ENCODE measurements at places on chromosomes 5 and 9.

- no peak for DNase-seq
Observed at GRCh38 chr5:151903243-151903653, 21.4 kb downstream of the GLRA1 start.

GRCh38 chr9:125681086-125681622 lies 25.9 kb downstream of the MAPKAP1 start:
- no peak for DNase-seq

- DNase-seq: no peak
Observed at GRCh38 chr5:176716320-176716719, 69.0 kb downstream of the TSPAN17 start.

- no peak for DNase-seq
Observed at GRCh38 chr5:156753846-156754245, 96.2 kb upstream of the PPP1R2B start.

DNA sequence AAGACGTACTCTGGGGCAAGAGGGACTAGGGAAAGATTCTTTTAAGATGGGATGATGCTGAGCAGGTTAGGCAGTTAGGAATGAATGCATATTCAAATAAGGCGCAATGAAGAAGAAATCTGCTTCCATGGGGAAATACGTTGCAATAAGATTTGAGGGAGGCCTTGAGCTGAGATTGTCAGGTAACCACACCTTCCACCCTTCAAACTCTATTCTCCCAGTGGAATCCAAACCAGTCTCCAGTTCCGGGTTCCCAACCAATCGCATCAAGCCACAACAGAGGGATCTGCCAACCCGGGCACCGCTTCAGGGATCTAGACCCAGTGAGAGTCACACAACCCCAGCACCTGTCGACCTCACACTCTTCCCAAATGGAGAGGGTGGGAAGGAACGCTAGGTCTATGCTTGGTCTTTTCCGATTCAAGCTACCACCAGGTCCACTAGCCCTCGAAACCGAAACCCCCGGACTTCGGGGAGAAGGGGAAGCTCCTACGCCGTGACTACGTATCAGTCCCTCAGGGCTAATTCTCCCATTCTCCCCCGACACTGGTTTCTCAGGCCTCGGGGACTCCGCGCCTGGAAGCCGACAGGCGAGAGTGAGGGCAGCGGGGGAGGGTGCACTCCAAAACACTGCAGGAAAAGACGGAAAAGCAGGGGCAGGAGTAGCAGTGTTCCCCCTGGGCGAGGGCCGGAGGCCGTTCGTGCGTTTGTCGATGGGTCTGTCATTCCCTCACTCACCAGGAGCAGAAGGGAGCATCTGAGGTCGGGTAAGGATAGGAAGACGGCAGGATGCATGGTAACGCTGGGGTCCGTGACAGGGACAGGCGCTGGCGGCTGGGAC lies 534 bp downstream of the ERP44 start:
- peak; percentile 34 for DNase-seq

GRCh38 chr5:68047035-68047434 lies 168.5 kb upstream of the PIK3R1 start:
- DNase-seq: no peak

GRCh38 chr9:35661756-35662350 lies 3.1 kb downstream of the ARHGEF39 start:
- no peak for DNase-seq

DNA sequence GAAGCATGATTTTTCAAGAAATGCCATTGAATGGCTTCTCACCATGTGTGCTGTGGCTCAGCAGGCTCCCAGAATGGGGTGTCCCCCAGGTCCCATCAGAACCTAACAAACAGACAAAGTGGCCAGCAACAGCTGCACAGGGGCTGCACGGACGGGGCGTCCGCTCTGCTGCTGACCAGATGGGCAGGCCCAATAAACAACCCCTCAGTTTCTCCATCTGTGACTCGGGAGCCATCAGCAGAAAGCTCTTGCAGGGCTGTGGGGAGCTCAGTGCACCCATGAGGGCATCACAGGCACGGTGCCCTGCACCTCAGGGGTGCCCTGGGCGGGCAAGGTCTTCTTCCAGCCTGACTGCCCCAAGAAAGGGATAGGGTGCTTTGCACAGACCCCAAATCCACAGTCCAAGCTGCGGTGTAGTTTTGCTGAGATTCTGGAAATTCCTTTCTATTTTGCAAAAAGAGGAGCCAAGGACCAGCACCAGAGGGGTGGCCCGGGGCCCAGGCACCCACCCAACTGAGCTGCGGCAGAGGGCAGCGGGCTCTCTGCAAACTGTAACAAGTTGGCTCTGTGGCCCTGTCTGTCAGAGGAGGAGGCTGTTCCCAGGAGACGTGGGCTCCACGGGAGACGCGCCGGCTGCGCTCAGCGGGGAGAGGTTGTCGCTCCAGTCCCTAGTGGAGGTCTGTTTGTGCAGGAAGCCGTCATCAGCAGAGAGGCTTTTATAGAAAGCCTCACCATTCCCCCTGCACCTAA lies 138.7 kb upstream of the PPP1R26 start:
- no peak for DNase-seq

DNA sequence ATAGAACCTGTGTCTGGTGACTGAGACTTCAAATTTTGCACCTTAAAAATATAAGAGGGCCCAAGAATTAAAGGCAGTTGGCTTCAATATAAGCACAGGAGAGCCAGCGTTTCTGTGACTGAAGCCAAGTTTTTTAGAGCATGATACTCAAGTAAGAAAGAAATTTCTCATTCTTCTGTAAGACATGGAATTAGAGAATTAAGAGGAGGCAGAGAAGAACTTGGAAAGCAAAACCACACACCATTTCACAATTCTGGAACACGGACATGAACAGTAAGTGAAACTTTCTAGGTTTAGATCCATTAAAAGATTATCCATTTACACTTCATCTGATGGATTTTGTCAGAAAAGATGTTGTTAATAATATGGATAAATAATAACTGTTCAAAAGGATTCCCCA lies 8.9 kb upstream of the AGXT2 start:
- DNase-seq: no peak

- DNase-seq: no peak
Observed at GRCh38 chr5:7779019-7780005, 71.6 kb downstream of the CFAP90 start.

GRCh38 chr9:89281106-89281505 lies 29.9 kb upstream of the CKS2 start:
- no peak for DNase-seq

- DNase-seq: no peak
Observed at GRCh38 chr5:96781031-96781971, 26.4 kb downstream of the ERAP1 start.

GRCh38 chr5:111829701-111830100 lies 72.7 kb upstream of the NREP start:
- DNase-seq: no peak

DNA sequence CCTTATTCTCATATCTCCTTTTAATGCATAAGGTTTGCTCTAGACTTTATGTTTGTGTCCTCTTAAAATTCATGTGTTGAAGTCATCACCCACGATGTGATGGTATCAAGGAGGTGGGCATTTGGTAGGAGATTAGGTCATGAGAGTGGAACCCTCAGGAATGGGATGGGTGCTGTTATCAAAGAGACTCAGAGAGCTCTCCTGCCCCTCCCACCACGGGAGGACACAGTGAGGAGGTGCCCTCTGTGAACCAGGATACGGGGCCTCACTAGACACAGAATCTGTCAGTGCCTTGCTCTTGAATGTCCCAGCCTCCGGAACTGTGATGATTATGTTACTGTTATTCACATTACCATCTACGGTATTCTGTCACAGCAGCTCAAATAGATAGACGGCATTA lies 359.0 kb downstream of the IRX1 start:
- DNase-seq: no peak

- no peak for DNase-seq
Observed at GRCh38 chr5:172477466-172477865, 23.1 kb upstream of the SH3PXD2B start.

- DNase-seq: no peak
Observed at GRCh38 chr5:150022158-150022531, 21.6 kb downstream of the HMGXB3 start.

GRCh38 chr5:179558932-179559283 lies 8.6 kb downstream of the RUFY1 start:
- peak; percentile 37 for DNase-seq

- no peak for DNase-seq
Observed at GRCh38 chr5:93748875-93749397, 7.5 kb upstream of the POU5F2 start.

- DNase-seq: no peak
Observed at GRCh38 chr5:180040287-180041214, 31.0 kb downstream of the RNF130 start.

DNA sequence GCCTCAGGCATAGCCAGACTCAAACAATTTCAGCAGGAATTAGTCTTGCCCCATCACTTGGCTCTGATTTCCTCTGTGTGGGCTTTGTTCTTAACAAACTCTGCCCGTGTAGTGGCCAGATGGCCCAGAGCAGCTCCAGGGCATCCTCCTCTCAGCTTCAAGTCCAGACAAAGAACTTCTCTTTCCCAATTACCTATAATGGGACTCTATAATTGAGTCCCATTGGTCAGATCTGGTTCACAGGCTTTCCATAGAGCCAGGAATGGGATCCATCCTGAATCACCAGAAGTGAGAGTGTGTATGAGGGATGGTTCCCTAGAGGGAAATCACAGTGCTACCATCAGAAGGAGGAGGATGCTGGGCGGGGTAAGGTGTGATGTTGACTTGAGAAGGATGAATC lies 515.8 kb downstream of the KIF4B start:
- no peak for DNase-seq

- no peak for DNase-seq
Observed at GRCh38 chr9:133603135-133603927, 5.9 kb downstream of the FAM163B start.

GRCh38 chr9:77820293-77820954 lies 172.3 kb upstream of the GNA14 start:
- no peak for DNase-seq

DNA sequence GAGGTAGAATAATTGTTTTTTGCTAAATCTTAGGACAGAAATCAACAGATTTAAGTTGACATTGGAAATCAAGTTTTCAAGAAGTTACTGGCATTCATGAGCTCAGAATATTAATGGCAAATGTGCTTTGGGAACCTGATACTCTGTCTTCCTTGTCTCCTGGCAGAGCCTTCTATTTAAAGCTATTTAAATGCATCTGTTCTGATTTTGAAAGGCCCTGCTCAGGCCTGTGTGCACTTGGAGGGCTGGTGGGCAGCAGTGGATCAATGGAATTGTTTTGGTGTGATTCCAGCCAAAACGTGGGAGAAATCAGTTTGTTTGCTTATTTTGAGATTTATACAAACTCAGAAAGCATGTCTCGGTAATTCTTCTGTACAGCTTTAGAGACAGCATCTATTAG lies 38.5 kb downstream of the FBXL7 start:
- DNase-seq: no peak

GRCh38 chr9:86599561-86599960 lies 245.4 kb upstream of the TUT7 start:
- DNase-seq: no peak

DNA sequence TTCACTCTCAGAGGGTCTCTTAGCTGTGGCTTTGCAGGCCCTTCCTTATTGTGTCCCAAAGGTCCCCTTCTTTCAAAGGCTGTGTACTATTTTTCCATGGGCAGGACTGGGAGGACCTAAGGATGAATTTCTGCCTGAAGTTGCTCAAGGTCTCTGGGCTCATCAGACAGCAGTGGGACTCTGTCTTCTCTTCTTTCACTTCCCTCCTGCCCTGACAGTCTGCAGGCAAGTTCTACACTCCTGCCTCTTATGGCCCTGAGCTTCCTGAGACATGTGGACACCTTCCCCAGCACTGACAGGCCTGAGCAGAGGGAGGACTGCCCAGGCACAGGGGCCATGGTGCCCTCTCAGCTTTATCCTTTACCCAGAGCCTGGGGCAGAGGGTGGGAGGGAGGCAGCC lies 14.8 kb downstream of the ENHO start:
- DNase-seq: no peak

DNA sequence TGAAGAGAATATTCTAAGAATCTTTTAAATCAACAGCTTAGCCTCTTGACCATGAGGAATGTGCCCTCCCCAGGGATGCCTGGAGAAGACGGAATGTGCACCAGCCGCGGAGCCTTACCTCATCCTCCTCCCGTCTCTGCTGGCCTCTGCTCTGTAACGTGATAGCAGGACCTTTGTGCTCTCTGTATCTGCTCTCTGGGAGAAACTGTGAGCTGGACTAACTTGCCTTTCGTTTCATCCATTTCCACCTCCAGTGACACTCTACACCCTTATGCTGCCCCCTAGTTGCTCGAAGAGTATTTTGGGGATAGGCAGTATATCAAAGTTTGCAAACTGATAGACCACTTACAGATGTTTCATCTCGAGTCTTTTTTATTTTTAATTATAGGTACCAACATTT lies 141.4 kb downstream of the NPR3 start:
- DNase-seq: no peak

DNA sequence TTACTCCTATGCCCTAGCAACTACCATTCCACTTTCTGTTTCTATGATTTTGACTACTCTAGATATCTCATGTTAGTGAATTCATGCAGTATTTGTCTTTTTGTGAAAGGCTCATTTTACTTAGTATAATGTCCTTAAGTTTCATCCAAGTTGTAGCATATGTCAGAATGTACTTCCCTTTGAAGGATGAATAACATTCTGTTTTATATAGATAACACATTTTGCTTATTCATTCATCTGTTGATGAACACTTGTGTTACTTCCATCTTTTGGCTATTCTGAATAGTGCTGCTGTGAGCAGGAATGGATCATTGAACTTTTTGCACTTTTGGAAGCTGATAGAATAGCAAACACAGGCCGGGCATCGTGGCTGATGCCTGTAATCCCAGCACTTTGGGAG lies 140.2 kb upstream of the MYO10 start:
- DNase-seq: no peak

- DNase-seq: no peak
Observed at GRCh38 chr5:116514421-116514970, 60.1 kb downstream of the SEMA6A start.

DNA sequence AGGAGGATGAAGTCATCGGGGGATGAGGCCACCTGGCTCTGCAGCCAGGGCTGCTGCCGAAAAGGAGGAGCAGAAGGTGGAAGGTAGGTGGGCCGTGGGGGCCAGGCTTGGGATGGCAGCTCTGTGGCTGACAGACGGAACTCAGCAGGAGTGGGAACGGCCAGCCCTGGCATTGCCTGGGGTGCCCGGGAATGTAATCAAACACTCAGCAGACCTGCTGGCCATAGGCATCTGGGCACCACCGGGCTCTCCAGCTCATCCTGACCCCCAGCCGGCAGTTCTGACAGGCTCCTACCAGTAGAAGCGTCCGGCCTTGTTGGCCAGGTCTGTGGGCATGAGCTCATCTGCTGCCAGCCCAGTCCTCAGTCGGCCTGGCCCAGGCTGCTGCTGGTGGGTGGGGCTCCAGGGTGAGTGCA lies 4.3 kb upstream of the FAT2 start:
- DNase-seq: no peak

DNA sequence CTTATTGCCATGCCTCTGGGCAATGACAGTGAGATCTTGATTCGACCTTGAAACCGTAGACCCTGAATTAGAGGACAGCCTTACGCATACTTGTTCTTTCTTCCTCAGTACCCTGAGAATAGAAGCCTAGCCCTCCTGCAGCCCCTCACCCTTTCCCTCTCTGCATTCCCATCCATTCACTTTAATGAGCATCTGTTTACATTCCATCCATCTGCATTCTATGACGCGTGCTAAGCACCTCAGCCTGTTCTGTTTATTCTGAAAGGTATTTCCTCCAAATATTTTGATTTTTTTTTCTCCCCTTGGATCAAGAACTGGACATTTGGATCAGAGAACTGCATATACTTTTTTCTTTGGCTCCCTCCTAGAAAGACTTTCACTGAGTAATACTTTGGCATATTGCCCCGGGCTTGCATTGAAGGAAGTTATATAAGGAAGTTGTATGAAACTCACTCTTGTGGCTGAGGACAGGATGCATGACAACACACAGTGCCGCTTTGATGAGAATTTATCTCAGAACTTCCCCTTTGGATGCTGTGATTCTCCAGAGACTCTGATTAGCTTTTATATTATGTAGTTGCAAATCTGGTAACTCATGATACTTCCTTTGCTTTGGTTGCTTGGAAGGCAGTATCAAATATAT lies 15.7 kb downstream of the TMEM8B start:
- DNase-seq: peak; percentile 71
